Stimulated activated effector memory CD8-positive, alpha-beta T cell treated with anti-CD3 and anti-CD28 coated beads, Interleukin-12 subunit alpha, Interleukin-12 subunit beta, amount 100 ng/mL, for 72 hours (primary cell): ENCODE measurements at places on chromosomes 7 and 10.

GRCh38 chr10:59240582-59241183 lies 64.2 kb downstream of the PHYHIPL start:
- no peak for DNase-seq

GRCh38 chr7:134766779-134767519 lies 12.5 kb upstream of the CALD1 start:
- DNase-seq: no peak

DNA sequence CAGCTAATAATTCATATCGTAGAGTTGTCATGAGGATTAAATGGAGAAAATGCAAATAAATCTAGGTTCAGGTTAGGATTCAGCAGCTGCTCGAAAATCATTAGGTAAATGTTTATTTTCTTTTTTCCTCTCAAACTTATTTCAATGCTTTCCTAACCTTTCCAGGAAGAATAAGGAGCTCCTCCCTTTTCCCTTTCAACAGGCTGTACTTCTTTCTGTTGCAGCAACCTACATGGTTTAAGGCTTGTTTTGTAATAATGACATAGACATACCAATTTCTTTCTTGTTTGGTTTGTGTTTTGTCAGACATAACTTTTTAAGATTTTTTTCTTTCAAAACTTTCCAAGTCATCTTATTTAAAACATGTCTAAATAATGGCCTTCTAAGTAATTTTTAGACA lies 18.2 kb downstream of the GPR141 start:
- no peak for DNase-seq

GRCh38 chr10:133110133-133110532 lies 22.4 kb downstream of the ADGRA1 start:
- no peak for DNase-seq

- no peak for DNase-seq
Observed at GRCh38 chr7:22406715-22407114, 49.8 kb upstream of the RAPGEF5 start.

DNA sequence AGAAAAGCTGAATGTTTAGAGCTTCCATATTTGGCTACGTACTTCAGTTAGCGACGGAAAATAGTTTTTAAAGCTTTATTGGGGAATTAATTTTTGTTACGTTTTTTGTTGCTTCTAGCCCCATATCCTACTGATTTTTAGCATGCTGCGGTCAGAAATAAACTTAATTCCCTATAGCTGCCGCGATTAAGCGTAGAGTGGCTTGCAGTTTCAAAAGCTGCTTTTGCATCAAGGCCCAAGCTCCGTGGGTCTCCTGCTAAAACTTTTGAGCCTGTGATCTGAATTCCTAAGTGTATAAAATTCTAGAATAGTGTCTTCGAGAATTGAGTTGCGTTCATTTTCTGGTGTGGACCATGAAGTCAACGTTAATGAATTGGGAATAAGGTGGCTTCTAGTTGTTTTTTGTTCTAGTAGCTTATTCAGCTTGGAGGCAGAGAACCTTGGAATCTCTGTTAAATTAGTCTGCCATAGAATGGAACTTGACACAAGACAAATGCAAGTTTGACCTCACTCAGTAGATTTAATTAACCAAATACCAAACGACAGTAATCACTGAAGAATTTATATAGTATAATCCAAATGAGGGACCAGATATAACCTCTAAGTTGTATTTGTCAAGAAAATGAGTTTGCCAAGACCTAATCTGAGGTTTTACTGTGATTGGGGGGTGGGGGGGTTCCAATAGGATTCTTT lies 977 bp downstream of the CALU start:
- no peak for DNase-seq

- DNase-seq: no peak
Observed at GRCh38 chr10:86960003-86960862, 1.8 kb downstream of the SNCG start.

DNA sequence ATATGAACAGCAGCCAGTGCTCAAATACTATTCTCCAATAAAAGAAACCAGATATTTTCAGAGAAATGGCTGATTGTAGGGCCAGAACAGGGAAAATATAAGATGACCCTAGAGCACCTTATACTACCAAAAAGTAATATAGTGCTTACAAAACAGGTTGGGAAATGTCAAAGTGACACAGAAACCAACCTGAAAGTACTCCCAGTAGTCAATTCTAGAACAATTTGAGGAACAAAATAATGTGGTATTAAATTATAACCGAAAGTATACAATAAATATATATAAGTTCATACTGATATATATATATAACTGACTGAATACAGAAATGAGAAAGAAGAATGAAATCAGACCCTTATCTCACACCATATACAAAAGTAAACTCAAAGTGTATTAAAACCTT lies 657.2 kb upstream of the PHF14 start:
- DNase-seq: no peak

DNA sequence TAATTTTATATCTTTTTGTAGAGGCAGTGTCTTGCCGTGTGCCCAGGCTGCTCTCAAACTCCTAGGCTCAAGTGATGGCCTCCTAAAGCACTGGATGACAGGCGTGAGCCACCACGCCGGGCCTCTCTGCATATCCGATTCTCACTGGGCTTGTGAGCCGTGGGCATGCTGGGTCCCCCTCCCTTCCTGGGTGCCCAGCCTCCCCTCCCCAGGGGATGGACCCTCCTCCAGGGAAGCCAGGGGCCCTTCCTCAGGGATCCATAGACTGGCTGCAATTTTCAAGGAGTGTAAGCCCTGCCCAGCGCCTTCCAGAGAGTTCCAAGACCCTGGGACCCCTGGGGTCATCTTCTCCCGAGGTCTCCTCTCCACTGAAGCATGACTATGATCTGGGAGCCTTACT lies 23.7 kb upstream of the ELFN1 start:
- no peak for DNase-seq

DNA sequence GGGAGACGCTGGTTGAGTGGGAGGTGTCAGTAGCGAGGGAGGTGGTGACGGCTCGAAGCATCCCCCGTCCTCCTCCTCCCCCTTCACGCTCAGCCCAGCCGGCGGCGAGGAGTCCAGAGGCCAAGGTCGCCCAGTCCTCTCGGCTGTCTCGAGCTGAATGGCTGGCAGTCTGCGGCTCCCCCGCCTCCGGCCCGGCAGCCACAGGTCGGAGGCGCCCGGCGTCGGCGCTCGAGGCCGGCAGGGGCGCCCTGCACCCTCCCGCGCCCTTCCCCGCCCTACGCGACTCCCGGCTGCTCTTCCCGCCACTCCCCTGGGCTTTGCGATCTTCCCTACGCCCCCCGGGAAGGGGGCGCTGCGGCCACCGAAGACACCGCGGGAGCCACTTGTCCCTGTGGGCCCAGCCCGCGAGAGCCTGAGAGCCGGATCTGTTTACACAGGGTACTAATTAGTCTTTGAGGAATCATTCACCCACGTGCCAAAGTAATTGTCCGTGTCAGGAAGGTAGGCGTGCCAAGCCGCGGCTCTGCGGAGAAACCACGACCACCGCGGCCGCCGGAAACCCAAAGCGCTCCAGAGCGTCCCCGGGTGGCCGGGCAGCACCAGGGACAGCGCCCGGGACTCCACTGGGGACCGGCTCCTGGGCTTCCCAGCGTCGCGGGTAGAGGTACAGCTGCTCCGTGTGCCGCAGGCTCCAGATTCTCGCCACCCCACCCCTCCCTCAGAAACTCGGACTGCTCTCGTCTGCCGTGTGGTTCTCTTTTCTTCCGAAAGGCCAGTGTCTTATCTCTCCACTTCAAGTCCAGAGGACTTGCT lies at the start of gene NXPH1:
NXPH1 (plus strand) TSS at position 133 of the 813 bp plus-strand sequence.
- no peak for DNase-seq

- DNase-seq: no peak
Observed at GRCh38 chr10:299969-300368, 164.7 kb downstream of the ZMYND11 start.

GRCh38 chr10:11144626-11145494 lies 127.2 kb downstream of the CELF2 start:
- no peak for DNase-seq

- no peak for DNase-seq
Observed at GRCh38 chr7:117096942-117097341, 143.6 kb downstream of the ST7 start.

DNA sequence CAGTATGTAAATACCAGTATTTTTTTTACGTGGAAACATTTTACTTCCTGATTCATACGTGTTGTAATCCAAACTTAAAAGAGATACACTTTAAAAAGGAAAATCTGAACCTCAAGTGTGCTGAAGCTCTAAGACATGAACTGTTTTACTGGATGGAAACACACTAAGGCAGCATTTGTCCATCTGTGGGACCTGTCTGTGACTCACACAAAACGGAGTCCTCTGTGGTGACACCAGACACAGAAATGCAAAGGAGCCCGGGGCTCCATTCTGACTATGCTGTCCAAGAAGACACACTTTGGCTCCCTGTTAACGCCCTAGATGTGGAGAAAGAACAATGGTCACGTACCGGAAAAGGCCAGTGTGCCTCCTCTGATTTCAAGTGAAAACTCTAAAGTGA lies 23.9 kb downstream of the RNF133 start:
- DNase-seq: no peak

GRCh38 chr10:1141701-1142100 lies 85.5 kb downstream of the WDR37 start:
- DNase-seq: no peak

GRCh38 chr7:23458044-23458443 lies 12.2 kb downstream of the IGF2BP3 start:
- DNase-seq: no peak

GRCh38 chr10:4475827-4476490 lies 350.0 kb upstream of the AKR1E2 start:
- DNase-seq: no peak

- DNase-seq: no peak
Observed at GRCh38 chr10:13984647-13985155, 346.0 kb downstream of the FRMD4A start.

DNA sequence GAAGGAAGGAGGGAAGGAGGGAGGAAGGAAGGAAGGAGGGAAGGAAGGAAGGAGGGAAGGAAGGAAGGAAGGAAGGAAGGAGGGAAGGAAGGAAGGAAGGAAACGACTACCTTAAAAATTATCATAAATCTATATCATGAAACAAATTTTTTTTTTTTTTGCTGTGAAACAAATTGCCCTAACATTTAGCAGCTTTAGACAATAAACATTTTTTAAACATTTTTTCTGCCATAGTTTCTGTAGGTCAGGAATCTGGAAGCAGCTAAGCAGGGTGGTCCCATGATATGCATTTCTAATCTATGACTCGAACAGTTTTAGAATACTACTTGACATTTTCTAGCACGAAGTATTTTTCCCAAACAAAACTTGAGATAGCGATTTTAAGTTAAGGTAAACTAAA lies 42.9 kb upstream of the TSPAN13 start:
- no peak for DNase-seq

DNA sequence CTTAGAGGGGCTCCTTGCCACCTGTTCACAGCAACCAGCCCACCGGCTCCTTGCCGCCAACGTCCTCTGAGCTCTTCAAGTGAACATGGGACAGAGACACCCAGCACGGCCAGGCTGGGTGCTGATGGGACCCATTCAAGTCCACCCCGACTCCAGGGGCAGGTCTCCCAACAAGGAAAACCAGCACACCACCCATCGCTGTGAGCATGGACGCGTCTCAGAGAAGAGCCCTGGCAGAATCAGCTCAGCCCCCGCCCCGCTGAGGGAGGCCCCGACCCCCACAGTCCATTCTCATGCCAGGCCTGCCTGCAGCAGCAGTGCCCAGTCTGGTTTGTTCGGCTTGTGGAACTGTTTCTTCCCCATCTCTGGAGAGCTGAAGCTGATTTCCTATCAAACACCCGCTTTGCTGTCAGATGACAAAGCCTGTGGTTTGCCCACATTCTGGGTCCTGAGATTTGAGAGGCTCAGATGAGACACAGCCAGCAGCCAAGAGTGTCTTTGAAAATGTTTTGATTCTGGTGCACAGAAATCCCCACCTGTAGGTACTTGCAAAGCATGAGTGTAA lies 216.6 kb downstream of the ZMYND11 start:
- DNase-seq: no peak

DNA sequence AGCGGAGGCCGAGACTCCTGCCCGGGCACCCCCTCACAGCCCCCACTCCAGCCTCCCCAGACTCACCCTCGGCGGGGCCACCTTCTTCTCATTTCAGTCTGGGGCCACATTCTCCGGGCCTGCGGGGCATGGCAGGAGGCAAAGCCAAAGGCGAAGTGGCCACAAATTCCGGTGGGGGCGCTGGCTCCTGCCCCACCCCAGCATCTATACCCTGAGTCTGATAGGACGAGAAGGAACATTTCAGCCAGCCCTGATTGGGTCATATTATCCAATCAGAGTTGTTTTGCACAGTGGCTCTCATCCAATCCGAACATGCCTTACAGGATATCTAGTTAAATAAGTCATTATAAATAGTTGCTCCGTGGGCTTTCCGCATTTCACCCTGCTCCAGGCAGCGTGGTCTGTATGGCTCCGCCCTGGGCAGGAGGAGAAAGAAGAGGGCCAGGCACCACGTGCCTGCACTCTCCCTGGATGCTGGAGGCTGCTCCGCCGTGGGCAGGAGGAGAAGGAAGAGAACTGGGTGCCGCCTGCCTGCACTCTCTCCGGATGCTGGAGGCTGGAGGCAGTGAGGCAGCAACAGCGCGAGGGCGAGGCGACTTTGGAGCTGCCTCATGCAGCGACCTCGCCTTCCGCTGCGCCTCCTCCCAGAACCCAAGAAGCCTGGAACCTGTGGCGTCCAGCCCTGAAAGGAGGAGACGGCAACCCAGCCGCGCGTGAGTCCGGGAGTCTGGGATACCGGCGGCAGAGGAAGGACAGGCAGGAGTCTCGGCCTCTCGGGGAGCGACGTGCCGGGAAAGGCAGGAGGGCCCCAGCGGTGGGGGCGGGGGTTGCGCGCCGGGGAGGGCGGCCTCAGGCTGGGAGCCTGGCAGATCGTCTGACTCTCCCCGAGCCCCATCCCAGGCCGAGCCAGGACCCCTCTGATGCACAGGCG lies 162.9 kb downstream of the ZNF33B start:
- DNase-seq: no peak

DNA sequence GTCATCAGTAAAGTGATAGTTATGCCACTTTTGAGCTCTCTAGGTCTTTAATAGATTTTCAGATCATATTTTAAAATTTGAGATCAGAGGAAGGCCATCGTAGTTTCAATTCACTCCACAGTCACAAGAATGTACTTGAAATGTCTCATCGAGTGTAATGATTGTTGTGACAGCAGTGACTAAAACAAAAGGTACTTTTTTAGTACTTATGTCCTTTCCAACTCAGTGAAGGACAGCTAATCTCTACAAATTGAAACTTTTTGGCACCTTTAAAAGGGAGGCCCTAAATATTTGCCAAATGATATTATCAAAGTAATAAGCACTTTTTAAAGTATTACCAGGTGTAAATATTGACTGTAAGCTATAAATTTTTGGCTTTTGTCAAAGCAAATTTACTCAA lies 702.9 kb upstream of the GRM3 start:
- no peak for DNase-seq

DNA sequence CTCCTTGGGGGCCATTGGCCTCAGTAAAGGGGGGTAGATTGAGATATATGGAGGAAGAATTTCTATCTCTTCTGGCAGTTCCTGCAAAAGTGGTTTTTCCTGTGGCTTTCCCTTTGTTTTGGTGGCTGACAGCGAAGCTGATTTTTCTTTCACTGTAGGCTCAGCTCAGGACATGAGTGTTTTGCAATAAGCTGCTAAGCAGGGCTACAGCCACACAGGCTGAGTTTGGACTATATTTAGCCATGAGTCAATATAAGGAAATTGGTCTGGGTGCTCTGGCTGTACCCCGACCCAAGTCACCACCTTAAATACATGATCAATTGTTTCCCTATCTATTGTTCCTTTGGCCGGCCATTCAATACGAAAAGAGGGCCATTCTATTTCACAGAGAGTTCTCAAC lies 212.7 kb upstream of the KCND2 start:
- DNase-seq: no peak
